ENCODE measurements at places on chromosomes 4 and X.

DNA sequence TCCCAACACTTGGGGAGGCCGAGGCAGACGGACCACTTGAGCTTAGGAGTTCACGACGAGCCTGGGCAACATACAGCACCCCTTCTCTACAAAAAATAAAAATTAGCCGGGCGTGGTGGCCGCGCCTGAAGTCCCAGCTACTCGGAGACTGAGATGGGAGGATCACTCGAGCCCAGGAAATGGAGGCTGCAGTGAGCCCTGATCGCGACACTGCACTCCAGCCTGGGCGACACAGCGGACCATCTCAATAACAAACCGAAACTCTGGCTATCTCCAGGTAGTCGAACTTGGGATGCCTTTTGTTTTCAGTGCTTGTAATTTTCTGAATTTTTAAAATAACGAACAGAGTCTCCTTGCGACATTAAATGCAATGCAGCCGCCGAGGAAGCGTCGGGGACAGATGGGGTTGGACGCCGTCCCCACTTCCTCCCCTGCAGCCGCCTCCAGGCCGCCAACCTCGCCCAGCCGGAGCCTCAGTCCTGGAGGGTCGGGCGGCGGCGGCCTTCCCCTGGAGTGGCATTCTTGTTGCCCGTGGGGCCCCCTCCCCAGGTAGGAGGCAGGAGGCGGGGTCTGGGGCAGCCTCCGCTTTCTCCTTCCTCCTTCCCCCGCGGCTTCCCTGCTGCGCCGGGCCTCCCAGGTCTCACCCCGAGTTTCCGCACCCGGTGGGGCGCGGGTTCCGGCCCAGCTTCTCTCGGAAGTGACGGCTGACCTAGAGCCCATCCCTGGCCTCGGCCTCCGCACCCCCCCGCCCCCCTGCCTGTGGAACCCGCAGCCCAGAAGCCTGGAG lies 14.6 kb downstream of the HMX1 start:
- DNase-seq, result no peak

DNA sequence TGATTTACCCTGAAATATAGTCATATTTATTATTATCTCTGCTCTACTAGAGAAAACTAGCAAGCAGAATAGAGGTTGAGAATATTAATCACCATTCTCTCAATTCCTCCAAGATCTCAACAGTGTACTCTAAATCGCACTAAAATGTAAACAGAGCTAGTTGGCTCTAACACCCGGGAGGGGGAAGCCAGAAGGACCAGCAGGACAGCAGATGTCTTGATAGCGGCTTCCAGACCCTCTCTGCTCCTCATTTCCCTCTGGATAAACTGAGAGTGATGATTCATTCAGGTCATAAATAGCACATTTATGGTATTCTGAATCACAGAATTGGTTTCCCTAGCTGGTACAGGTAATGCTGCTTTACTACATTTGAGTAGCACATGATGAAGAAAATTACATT lies 82.5 kb downstream of the TBC1D9 start:
- DNase-seq, result no peak

DNA sequence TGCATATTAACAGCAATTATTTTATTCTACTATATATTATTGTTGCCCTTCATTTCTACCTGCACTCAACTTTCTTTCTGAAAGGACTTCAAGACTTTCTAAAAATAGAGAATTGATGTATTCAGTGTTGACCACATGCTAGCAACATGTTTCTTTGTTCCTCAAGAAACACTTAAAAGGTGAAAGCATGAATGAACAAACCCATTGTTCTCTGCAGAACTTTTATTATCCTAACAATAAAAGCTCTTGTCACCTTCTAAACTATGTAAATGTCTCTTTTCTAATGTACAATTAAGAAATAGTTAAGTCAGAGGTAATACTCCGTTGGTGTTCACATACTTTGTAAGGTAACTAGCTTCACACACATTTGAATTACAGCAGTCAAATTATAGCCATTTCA lies 638.7 kb downstream of the FSTL5 start:
- DNase-seq, result no peak

DNA sequence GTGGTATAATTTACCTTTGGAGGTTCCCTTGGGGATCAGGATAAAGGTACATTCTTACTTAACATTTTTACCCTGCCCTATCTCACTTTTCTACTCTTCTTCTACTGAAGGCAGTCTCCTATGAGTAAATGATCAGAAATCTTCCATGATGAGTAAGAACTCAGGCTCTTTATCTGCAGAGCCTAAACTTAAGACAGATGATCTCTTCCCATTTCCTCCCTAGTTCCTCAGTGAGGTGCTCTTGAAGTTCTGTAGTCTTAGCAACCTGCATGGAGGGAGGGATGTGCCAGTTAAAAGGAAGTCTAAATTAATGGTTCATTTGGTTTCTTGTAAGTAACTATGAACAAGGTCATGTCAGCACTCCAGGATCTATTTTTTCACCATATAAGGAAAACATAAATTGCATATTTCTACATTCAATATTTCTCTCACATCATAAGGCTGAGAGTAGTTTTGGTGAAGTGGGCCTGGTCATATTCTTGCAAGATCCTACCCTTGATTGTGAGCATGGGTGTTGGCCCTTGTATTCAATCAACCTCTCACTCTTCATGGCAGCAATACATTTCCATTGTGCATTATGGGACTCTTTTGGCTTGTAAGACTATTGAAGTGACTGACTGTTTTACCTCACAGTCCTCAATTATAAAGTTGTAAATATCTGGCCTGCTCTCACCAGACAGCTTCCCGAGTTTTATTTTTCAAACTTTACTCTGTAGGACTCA lies 295.5 kb downstream of the SLC7A11 start:
- no peak for DNase-seq

GRCh38 chr4:168900080-168900479 lies 110.0 kb downstream of the CBR4 start:
- DNase-seq, result peak; percentile 54

GRCh38 chr4:4509521-4509920 lies 32.3 kb downstream of the STX18 start:
- DNase-seq, result no peak

GRCh38 chr4:156771171-156771837 lies 200.3 kb downstream of the PDGFC start:
- peak; percentile 78 for DNase-seq

- DNase-seq, result no peak
Measured at GRCh38 chr4:144732584-144733428, 86.8 kb downstream of the HHIP start.

- DNase-seq, result no peak
Measured at GRCh38 chr4:99179626-99180025, 35.5 kb upstream of the ADH4 start.

GRCh38 chr4:179486570-179487335 lies 2044.5 kb upstream of the AGA start:
- no peak for DNase-seq

GRCh38 chrX:21559417-21559816 lies 98.7 kb downstream of the KLHL34 start:
- no peak for DNase-seq

DNA sequence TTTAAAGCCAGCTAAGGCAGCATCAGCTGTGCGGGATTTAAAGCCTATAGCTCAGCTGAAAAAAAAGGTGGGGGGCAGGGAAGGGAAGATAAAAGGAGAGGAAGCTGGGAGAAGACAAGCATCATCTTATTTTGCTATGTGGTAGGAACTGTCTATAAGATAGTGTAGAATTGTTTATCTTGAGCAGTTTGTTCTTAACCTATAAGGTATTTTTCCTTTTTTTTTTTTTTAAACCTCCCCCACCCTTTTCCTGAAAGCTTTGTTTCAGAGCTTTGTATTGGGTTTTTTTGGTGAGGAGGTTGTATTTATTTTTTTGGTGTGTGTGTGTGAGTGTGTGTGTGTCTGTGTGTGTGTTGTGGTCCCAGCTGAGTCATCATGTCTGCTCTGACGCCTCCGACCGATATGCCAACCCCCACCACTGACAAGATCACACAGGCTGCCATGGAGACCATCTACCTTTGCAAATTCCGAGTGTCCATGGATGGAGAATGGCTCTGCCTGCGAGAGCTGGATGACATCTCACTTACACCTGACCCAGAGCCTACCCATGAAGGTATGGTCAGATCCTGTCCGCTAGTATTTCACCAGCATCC lies 531 bp downstream of the RUFY3 start:
- peak; percentile 75 for DNase-seq

DNA sequence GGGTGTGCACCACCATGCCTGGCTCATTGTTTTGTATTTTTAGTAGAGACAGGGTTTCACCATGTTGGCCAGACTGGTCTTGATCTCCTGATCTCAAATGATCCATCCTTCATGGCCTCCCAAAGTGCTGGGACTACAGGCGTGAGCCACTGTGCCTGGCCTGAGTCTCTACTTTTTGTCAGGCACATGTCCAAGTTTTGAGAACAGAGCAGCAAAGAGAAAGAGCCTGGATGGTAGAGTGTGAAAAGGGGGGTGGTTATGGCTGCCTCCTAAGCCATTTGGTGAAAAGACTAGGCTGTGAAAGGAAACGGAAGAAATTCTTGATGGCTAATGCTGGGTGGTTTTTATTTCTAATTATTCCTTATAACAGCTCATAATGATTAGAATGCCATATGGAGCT lies 63.4 kb downstream of the GAB1 start:
- DNase-seq, result no peak

GRCh38 chr4:111761531-111761930 lies 383.7 kb upstream of the FAM241A start:
- DNase-seq, result no peak

DNA sequence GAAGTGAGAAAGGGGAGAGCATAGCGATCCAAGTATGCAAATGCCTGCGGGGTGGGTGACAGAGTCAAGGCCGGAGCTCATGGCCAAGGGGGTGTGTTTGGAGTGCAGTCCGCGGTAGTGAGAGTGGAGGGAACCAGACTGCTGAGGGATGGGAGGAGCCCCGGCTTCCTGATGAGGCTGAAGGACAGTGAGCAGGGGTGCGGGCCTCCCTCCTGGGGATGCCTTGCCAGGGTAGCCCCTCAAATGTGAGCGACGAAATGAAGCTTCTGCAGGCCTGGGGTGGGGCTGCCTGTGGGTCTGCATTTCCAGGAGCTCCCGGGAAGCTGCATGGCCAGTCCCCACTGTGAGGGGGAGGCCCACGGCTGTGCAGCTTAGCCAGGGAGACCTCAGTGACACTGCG lies 45.0 kb downstream of the PSAPL1 start:
- DNase-seq, result no peak

DNA sequence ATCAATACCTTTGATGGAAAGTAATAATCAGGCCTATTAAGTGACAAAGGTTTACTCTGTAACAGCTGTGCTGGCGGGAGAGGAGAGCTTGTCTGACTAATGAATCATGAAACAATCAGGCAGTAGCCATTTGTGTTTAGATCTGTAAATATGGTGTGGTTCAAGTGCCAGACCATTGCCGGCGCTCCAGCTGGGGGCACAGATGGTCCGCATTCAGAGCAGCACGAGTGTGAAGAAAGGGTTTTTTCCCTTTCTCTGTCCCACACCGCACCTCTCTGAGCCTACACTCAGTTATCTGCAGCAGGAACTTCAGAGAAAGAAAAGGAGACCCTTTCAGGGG lies 111.3 kb upstream of the PAQR3 start:
- DNase-seq, result no peak

DNA sequence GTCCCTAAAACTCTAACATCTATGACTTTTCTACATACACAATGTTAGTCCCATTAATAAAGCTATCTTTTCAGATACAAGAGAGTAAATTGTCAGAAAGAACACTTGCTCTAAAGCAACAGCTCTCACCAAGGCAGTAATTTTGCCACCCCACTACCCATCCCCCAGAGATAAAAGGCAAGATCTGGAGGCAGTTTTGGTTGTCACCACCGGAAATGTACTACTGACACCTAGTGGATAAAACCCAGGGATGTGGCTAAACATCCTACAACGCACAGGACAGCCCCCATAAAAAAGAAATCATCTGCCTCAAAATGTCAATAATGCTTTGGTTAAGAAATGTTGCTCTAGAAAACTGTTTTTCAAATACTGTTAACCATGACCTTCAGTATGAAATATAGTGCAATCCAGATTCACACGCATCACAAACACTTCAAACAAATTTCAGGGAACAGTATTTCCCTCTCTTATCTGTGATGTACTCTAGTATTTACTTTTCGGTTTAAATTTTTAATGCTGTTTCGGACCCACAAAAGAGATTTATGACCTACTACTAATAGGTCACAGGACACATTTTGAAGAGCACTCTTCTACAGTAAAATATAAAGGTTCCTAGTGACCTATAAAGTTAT lies 5.1 kb downstream of the FBXL5 start:
- DNase-seq, result peak; percentile 63

DNA sequence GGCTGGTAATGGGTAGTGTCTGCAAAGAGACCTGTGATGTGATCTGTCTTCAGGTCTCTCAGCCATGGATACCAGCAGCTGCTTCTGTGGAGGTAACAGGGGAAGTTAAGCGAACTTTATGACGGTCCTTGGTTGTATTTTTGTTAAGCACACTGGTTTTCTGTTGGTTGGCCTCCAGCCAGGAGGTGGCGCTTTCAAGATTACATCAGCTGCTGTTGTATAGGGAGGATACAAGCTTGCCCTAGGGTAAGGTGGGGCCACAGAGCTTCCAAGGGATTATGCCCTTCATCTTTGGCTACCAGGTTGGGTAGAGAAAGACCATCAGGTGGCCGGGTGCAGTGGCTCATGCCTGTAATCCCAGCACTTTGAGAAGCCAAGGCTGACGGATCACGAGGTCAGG lies 834.2 kb upstream of the GALNTL6 start:
- DNase-seq, result no peak

DNA sequence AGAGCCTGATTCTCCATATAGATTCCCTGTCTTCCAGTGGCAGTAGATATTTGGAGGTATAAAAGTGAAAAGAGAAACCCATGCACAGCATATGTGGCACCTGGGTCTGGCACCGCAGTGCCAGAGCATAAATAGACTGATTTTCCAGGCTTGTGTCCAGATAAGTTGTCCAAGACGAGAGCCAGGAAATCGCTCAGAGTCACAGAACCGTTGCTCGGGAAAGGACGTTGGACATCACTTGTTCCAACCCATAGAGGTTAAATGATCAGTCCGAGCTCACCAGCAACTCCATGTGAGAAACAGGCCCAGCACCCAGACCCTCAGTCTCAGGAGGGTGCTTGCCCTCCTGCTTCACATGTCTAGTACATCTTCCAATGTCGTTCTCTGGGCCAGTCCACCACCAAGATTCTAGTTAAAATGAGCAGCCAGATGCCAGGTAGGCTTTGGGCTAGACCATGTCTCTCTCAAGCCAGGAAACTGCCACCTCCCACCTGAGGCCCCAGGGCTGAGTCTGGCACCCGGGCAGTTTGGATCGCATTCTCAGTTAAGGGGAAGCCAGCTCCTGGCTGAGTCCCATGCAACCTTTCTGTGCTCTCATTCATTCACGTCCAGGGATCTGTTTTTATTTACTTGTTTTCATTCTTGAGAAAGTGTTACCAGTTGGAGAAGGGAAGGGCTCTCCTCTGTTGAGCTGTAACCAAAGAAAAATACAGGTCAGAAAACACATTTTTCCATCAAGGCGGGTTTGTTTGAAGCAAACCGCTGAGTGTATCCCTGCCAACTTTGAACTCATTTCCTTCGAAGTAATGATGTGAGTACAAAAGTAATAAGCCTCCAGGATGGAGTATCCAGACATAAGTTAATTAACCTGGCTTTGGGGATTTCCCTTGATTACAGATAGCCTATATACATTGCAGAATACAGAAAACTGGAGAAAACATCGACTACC lies 91.7 kb downstream of the PHOX2B start:
- DNase-seq, result no peak
